CD4-positive, alpha-beta T cell treated with Interleukin-4 for 4 hours (primary cell): ENCODE measurements at places on chromosomes 5 and 9.

GRCh38 chr9:5976674-5977397 lies 38.6 kb downstream of the RANBP6 start:
- DNase-seq = no peak

- DNase-seq = no peak
These were observed 9.4 kb downstream of the CORO2A start for GRCh38 chr9:98182889-98183599.

DNA sequence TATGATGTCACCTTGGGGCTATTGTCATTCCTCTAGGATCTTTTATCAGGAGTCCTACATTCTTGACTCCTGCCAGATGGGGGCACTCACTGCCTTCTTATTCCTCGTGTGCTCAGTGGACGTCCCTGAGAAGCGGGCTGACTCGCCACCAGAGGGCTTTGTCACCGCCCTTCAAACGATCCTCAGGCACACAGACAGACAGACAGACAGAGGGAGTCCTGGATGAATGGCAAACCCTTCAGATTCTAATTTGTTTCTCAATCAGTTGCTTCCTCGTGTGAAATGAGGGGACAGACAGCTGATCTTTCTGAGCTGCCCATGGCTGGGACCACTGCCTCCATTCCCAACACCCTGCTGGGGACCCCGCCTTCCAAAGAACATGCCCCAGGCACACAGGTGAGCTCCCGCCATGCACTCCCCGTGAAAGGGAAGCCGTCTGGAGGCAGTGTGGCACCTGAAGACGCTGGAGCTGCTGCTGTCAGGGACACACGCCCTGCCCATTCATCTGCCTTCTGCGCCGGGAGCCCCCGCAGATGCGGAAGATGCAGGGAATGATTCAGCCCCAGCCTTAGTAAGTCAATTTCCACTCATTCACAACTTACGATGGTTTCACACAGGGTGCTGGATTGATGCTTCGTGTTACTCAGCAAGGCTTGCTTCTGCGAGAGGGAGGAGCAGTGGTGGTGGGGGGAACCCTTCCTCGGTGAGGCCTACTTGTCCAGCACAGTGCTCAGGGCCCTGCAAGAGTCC lies 24.9 kb upstream of the SH3PXD2B start:
- peak; percentile 46 for DNase-seq

GRCh38 chr9:123329329-123329955 lies 26.6 kb upstream of the CRB2 start:
- DNase-seq = no peak
